ENCODE measurements at places on chromosomes 3 and 15. TPM values are rescaled to one million over a fixed set of nuclear protein-coding genes. Genes with fewer than 3 reads are reported as not detected.

The CYP11A1 gene
- 0.70 TPM for polyA plus RNA-seq

GRCh38 chr3:181457190-181457589, 254.5 kb upstream of the SOX2 start:
- DNase-seq: no peak

The LRTM1 gene
- polyA plus RNA-seq: not detected

GRCh38 chr3:46559091-46559704, 6.9 kb downstream of the LRRC2 start:
- no peak for DNase-seq
